Activated CD4-positive, CD25-positive, alpha-beta regulatory T cell treated with anti-CD3 and anti-CD28 coated beads, Interleukin-2, amount 50 U/mL, for 72 hours (primary cell): ENCODE measurements at places on chromosomes 11 and 22.
A peak's percentile ranks its signal among the peaks of the same experiment; 100 is the strongest.

DNA sequence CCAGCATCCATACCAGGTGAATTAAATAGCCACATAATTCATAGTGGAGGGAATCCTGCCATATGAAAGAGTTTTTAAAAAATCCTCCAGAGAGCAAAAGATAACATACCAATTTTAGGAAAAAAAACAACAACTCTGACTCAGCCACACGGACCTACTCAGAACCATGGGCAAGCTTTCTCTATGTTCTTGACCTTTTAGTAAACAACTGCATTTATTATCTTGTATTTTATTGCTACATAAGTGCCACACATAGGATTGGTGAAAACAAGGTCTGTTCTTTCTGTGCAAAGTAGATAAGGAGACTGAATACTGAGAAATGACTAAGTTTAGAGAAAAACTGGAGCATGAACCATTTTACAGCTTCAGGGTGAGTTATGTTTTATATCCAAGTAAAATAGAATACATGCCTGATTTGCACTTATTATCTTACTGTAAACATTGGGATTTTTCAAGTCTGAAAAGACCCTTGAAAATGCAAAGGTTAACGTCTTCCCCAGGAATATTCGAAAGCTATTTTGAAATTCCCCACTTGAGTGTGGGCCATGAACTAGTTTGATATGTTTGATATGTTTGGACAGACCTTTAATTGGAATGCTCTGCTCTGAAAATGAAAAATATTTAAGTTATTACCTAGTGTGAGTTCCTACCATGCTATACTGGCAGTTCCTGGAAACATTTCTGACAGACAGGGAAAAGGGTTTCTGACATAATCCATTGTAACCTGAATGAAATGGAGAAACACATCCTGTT, 89.5 kb upstream of the DDI1 start:
- no peak for DNase-seq

- DNase-seq, result no peak
These were observed 664.5 kb downstream of the KCNA4 start for GRCh38 chr11:29352273-29352795.

GRCh38 chr11:772429-773390, 4.6 kb downstream of the GATD1 start:
- no peak for DNase-seq

GRCh38 chr11:22454461-22455090, 116.4 kb downstream of the SLC17A6 start:
- no peak for DNase-seq

DNA sequence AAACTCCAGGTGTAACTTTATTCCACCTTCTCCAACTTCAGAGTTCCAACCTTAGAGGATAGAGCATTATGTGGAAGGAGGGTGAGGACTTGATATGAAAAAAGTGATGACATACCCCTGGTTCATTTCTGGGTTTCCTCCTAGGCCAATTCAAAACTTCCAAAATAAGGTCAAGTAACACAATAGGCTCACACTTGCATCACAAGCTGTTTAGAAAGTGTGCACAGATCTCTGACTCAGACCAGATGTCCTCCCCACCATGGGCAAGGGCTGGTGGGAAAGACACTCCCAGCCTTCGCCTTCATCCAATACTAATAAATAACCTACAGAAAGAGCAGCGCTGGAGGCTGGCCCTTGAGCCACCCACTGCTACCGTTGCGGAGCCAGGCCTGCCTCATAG, 5.8 kb upstream of the BUD13 start:
- DNase-seq, result no peak

DNA sequence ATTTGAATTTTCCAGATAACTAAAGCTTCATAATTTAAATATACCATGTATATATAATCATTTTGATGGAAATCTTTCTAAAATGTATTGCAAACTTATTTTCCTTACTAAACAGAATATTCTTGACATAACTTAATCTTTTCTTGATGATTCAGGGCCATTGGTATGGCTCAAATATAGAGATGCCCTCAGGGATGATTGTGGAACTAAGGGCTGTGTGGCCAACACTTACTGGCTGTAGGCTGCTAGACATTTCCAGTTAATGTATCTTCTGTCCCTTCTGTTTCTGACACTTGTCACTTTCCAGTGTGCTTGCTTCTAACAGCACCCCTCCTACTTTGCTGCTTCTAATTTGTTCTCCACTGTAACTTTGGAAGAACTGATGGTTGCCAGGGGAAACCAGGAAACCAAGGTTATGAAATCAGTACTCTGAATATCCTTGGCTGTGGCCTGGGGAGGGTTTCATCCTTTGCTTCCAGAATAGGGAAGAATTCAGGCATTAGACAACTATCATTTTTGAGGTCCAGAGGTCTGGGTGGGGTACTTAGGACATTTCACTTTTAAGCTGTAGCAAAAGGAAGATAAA, 697.2 kb downstream of the ETS1 start:
- no peak for DNase-seq

GRCh38 chr11:27703481-27703880, 3.2 kb upstream of the BDNF start:
- DNase-seq, result no peak

GRCh38 chr11:105647780-105648179, 37.9 kb downstream of the GRIA4 start:
- DNase-seq, result no peak

GRCh38 chr11:64028398-64029115, 7.2 kb upstream of the FLRT1 start:
- no peak for DNase-seq

DNA sequence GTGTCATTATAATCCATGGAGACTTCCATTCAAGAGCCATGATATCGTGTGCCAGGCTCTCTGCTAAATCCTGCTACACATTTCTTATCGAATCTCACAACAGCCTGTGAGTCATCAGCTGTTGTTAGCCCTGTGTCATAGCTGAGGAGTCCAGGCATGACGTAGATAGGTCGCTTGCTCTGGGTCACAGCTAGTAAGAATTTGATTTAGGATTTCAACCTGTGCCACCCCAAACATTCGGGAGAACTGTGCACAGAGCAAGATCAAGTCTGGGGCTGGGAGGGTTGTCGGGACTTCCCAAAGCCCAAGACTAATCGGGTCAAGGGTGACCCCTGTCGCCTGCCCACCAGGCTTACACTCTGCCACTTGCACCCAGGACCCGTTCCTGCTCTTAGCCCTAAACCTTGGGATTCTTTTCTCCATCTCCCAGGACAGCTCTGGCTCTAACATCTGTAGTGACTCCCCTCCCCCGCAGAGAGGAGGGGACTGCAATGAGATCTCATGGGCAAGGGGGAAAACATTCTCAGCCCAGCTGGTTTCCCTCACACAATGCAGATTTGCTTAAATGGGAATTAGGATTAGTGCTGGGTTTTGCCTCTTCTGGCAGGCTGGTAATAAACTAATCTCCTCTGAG, 34.3 kb downstream of the TSPAN18 start:
- DNase-seq, result no peak

- no peak for DNase-seq
These were observed 209.5 kb upstream of the E2F8 start for GRCh38 chr11:19450282-19450681.

DNA sequence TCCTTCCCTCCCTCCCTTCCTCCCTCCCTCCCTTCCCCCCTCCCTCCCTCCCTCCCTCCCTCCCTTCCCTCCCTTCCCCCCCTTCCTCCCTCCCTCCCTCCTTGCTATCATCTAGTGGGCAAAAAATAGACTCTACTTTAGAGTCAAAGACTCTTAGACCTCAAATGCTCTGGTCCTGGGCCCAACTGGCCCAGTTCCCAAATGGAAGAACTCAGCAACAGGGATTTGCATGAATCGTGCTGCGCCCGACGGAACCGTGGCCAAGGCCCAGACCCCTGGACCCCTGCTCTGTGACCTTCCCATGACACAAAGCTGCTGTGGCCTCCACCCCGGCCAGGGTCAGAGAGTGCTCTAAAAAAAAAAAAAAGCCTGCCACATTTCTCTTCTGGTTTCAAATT, 97.4 kb downstream of the WNT7B start:
- peak; percentile 18 for DNase-seq

DNA sequence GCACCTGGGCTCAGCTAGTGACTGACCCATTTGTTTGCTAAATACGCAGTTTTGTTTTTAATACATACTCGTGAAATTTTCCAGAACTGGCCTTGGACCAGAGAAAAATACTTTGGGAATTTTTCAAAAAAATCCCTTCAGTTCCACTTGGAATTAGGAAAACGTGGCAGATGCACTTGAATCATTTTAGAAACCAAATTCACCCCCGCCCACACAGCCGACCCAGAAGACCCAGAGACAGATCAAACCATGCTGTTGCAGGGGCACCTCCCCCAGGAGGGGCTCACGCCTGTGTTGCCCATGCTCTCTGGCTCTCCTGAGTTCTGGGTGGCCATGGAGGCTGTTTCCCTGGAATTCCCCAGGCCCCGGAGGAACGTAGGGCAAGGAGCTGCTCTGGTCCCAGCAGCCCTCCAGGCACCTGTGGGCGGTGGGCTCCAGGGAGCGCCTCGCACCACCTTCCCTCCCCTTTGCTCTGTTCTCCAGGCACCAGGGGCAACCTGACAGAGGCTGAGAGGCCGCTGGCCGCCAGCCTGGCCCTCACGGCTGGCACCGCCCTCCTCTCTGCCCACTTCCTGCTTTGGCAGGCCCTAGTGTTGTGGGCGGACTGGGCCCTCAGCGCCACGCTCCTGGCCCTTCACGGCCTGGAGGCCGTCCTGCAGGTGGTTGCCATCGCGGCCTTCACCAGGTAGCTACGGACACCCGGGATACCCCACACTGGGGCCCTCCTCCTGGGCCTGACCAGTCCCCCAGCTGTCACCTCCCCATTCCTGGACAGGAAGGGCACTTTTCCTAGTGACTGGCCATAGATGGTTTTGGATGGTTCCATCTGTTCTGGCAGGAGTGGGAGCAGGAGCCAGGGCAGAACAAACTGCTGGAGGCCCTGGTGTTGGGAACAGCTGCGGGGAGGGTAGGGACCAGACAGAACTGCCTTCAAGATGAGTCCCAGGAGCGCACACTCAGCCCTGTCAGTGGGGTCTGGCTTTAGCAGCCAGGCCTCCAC, 3.3 kb upstream of the EPS8L2 start:
- no peak for DNase-seq

GRCh38 chr11:39712581-39712980, 1746.9 kb downstream of the LRRC4C start:
- DNase-seq, result no peak

GRCh38 chr11:107123022-107123421, 104.7 kb upstream of the GUCY1A2 start:
- DNase-seq, result no peak

DNA sequence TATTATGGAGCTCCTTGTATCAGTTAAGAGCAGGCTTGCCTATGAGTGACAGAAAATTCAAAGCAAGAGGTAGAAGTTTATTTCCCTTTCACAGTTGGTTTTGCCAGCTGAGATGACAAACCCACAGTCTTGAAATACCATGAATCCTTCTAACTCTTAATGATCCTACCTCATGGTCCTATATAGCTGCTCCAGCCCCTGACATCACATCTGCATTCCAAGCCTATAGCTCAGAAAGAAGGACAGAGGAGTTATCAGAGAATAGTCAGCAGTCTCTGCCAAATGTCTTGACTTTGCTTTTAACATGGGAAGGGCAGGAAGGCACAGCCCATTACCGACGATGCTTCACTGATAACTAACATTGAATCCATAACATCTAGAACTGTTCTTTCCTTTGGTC, 76.2 kb downstream of the APIP start:
- DNase-seq, result no peak

DNA sequence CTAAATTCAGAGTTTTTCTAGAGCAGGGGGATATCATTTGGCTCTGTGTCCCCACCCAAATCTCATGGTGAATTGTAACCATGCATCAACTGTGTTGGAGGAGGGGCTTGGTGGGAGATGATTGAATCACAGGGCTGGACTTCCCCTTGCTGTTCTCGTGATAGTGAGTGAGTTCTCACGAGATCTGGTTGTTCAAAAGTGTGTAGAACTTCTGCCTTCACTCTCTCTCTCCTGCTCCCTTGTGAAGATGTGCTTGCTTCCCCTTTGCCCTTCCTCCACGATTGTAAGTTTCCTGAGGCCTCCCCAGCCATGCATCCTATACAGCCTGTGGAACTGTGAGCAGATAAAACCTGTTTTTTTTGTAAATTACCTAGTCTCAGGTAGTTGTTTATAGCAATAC, 22.0 kb upstream of the FBLN1 start:
- DNase-seq, result no peak

- DNase-seq, result no peak
These were observed 6.1 kb downstream of the MAP4K2 start for GRCh38 chr11:64796757-64797541.

DNA sequence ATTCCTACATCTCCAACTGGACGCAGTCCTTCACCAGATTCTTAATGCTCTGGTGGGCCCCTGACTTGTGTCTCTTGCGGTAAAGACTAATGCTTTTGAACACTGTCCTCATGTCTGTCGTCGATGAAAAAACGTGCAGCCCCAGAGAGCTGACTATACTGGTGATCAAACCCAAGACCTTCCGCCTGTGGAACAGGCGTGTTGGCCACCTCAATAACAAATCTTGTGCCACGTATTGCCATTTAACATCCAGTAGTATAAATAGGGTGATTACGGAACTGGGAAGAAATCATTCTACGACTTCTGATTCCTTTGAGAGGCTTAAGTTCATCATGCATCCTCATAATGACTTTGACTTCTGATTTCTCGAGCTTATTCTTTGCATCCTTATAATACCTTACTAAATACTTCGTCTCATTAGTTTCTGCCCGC, 45.6 kb downstream of the OR4D9 start:
- DNase-seq, result no peak

- no peak for DNase-seq
These were observed 9.4 kb downstream of the UBQLN3 start for GRCh38 chr11:5500393-5500801.

DNA sequence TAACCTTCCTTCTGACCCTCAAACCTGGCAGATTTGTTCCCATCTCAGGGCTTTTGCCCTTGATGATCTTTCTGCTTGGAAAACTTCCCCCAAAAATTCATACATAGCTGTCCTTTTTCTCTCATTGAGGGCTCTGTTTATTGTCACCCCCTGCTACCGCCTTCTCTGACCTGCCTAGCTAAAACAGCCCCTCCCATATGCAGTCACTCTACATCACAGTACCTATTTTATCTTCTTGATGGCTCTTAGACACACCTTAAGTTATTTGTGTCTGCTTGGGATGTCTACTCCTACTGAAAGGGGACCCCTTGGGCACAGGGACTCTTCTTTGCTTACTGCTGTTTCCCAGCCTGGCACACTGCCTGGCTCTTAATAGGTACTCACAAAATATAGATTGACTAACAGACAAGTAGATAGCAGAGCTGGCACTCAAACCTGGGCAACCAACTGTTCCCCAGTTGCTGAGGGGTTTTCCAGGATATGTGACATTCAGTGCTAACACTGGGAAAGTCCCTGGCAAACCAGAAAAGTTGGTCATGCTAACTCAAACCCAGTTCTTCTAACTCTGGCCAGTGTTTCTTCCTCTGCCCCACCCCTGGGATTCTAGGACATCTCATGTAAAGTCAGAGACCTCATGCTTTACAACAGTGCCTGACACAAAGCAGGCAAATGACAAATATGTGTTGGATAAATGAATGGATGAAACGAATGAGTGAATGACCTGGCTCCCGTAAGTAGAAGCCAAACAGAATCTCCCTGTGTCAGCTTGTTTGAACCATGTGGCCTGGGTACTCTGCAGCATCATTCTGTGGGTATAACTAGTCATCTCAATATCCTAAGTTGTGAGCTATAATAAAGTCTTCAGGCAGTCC, 19.8 kb upstream of the FJX1 start:
- DNase-seq, result no peak
